ENCODE measurements at places on chromosomes 2 and 18.

DNA sequence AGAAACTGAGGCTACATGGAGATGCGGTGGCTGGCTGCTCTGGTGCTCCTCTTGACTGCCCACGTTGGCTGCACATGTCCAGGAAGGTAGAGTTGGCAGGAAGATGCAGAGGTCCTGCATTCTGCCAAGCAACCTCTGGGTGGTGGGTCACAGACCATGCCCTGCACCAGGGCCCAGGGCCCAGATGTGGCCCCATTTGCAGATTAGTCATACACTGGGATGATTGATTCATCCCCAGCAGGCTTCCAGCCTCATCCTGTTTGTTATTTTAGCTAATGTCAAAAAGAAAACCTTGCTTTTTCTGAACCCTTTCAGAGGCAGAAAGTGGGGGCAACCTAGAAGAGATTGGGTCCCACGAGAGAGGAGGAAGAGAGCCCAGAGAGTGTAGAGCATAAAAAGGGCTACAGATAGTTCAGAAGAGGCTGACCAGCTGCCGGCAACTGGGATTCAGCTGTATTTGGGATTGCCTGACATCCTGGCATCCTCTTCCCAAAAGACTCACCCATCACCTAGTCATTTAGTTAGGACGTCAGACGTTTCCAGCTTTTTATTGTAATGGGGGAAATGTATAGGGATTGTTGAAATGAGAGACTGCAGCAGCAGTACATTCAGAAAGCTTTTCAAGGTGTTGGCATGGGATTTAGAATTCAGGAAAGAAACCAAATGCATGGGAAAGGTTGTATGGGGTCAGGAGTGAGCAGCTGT is 101.9 kb downstream of the CTIF start:
- no peak for DNase-seq

- DNase-seq, result no peak
Observed at GRCh38 chr18:9691235-9691634, 16.9 kb upstream of the RAB31 start.

- no peak for DNase-seq
Observed at GRCh38 chr2:158154596-158154995, 52.9 kb downstream of the UPP2 start.

DNA sequence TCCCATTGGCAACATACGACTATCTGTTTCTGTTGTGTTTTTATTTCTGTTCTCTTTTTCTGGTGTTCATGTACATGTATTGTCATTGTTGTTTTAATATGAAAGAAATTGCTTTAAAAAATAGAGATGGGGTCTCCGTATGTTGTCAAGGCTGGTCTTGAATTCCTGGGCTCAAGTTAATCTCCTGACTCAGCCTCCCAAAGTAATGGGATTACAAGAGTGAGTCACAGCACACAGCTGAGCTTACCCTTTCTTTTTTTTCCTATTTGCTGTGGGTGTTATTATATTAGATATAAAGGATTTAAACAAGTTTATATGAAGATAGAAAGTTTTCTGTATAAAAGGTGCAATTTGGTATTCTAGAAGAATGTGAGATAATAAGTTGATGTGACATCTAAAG is 554.6 kb downstream of the DSC3 start:
- no peak for DNase-seq

DNA sequence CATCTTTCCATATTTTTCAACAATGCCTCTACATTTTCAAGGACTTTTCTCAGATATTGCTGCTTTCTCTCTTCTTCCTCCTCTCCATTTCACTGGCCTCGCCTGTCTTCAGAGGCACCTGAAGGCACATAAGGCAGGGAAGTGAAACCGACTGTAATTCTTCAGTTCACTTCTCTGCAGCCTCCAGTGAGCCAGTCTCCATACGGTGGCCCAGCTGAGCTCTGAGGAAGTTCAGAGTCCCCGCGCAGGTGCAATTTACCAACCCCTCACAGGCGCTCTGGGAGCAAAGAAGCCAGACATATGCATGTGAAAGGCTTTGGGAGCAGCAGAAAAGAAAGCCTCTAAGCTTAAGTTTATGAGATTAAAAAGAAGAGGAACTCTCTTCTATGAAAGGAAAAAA is 12.4 kb downstream of the KLHL14 start:
- no peak for DNase-seq

DNA sequence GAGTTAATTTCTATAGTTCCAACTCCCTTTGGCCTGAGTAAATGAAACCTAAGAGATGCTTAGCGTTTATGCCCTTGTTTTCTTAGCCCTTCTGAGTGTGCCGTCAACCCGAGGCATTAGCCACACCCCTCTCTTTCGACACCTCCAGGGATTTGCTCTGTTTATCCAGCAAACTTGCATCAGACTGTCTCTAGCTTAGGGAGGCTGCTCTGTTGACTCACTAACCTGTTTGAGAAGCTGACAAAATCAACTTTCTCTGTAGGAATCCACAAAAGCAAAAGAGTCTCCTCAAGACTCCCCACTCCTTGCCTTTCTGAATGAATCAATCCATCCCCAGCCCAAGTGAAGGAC is 317.6 kb downstream of the TNS1 start:
- DNase-seq, result no peak

DNA sequence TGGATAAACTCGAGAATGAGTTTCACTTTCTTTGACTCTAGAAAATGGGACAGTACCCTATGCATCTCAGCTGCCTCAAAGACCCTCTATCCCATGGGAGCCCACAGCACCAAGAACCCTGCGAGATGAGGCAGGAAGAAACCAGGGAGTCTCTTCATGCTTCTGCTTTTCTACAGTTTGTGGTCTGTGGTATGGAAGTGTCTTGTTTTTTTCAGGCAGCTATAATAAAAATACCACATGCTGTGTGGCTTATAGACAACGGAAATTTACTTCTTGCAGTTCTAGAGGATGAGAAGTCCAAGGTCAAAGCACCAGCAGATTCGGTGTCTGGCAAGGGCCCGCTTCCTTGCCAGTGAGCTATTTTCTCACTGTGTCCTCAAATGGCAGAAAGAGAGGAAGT is 257.9 kb downstream of the SUCLG1 start:
- DNase-seq, result no peak

- no peak for DNase-seq
Observed at GRCh38 chr2:109345091-109345490, 216.1 kb downstream of the SH3RF3 start.

DNA sequence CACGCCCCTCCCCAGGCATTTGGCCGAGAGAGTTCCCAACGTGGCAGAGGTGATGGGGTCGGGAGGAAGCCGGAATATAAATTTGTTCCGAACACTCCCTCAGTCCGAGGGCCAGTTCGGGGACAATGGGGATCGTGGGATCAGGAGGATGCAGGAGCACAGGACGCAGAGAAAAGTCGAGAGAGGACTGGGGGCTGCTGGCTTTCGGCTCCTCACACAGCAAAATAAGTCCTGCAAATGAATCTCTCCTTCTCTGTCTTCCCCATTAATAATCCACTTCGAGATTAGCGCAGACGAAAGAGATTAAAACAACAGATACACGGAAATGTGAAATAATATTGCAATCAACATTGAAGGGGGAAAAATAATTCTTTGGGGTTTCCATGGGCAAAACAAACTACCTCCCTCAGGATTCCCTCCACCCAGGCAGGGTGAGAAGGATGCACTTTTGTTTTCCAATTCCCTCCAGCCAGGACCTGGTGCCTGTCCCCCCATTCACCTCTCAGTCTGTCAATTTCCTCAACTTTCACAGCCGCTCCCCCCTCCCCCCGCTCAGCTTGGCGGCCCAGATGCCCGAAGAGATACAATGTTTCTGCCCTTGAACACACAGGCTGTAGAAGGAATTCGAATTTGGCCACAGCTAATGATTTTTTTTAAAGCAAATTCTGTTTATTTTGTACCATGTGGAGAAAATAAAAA is 3.1 kb upstream of the ZEB2 start:
- no peak for DNase-seq

GRCh38 chr18:47490882-47491281 is 239.4 kb upstream of the SKOR2 start:
- DNase-seq, result no peak

GRCh38 chr2:74001781-74002504 is 17.2 kb downstream of the TET3 start:
- DNase-seq, result no peak

DNA sequence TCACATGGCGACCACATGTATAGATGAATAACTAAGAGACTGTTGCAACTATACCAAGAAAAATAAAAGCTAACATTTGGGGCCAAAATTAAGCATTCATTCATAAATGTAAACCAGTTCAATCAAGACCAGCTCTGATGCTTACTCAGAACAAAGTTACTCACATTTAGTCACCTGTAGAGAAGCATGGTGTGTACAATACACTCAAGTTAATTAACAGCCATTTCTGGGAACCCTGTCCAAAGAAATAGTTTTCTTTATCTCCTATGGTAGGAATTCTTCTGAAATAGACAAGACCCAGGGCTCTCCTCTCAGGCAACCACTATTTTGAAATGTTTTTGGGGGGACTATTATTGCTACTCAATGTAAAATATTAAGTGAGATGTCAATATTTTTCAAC is 1.6 kb downstream of the SCN3A start:
- DNase-seq, result no peak

- DNase-seq, result no peak
Observed at GRCh38 chr18:35810520-35810919, 162.0 kb upstream of the RMP24 start.

DNA sequence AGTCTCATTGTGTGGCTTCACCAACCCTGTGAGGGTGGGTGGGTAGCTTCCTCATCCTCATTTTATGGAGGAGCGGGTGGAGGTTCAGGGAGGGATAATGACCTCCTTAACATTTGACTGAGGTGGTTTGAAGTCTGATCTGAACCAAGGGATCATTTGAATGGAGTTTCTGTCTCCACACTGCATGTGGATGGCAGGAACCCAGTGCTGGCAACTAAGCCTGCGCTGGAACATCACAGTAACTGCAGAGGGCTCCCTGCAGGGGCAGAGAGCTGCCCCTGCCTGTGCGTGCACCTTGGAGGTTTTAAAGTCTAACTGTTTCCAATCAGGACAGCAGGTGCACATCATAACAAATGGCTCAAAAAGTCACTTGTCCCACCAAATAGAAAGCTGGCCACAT is 3.3 kb downstream of the AGAP1 start:
- no peak for DNase-seq

DNA sequence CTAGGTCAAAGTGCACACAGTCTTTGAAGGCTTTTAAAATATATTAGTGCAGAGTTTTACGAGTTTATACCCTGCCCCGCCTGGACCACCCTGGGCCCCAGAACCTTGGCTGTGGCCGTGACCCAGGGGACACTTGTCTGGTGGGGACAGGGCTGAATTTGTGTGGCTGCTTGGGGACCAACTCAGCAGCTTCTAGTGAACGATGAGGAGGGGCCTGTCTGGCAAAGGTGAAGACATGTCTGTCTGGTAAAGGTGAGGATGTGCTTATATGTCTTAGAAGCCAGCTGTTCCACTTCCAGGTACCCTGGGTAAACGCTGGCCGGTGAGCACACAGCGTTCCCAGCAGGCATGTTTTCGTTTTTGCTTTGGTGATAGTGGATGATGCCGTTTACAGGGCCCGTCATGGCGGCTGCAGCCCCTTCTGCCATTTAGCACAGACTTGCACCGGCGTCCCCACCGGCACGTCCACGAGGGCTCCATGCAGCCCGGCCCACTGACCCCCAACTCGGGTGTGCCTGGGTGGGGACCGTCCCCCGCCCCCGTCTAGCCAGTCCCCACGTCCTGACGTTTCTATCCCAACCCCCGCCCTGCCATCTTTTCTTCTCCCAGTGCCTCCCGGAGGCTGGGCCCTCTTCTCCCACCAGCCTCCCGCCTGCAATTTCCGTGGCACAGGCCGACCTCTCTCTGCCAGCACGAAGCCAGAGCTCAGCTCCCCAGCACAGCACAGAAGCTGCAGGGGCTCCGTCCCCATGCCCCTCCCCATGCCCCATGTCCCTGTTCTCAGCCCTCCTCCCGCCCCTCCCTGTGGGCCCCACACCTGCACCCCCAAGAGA is 67.8 kb downstream of the SLC66A2 start:
- no peak for DNase-seq

DNA sequence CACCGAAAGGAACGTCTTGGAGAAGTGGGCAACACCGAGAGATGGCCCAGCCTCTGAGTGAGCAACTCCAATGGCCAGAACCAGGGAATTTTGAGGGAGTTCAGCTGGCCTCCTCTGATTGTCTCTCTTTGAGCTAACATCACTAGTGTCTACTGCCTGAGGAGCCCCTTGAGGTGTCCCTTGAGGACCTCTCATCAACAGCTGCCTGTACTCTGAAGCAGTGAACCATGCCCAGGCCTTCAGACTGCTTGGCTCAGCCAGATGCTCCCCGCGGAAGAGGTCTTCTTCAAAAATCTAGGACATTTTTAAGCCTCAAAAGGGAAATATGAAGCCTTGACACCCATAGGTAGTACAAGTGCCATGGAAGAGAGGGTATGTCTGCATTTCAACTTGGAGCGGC is 430.4 kb downstream of the TXNL1 start:
- no peak for DNase-seq

- no peak for DNase-seq
Observed at GRCh38 chr2:207484444-207485391, 45.0 kb upstream of the CREB1 start.

All from stimulated activated CD4-positive, alpha-beta T cell treated with anti-CD3 and anti-CD28 coated beads, Interleukin-2, amount 100 ng/mL, for 24 hours (primary cell).